ENCODE measurements at places on chromosomes 12 and 14.

DNA sequence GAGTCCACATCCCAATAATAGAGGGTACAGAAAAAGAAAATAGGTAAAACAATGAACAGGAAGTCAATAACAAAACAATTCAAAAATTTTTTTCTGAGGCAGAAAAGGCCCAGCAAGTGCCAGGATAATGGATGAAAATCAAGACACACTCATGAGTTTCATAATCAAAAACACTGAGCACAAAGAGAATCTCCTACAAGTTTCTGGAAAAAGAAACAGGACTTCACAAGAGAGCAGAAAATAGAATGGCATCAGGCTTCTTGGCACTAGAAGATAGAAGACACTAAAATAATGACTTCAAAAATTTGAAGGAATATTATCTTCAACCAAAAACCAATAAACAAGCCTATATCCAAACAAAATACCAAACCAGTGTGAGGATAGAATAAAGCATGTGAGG is 36.8 kb downstream of the DMAC2L start:
- DNase-seq: no peak

GRCh38 chr12:64567570-64567969 is 42.7 kb upstream of the RASSF3 start:
- DNase-seq: no peak

DNA sequence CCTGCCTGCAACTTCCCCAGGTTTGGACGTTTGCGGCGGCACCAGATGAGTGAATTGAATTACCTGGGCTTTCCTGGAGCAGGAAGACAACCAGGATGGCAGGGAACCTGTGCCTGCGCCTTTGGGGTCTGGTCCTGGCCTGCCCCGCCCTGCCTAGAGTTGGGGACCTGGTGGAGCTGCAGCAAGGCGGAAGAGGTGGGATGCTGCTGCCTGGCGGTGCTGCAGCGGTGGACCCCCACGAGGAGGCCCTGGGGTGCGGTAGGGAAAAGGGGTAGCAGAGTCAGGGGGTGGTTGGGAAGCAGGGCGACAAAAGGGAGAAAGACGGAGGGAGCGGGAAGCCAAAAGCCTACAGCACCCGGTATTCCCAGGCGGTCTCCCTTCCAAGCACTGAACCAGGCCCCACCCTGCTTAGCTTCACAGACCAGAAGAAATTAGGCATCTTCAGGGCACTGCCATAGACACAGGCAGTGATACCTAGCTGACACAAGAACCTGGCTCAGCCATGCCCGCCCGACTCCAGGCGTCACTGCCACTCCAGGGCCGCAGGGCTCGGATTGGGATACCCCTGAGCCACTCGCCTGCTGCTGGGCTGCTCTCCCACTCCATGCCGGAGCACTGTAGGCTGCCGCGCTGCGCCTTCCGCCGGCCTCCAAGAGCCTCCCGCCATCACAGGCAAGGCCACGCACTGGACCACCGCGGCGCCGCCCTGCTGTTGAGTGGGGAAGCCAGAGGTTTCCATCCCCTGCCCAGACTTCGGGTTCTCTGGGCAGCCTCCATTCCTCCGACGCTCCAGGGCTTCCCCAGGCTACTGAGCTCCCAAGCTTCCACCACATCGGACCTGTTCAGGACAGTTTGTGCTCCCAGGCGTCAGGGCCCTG is 155.2 kb upstream of the ALG10B start:
- no peak for DNase-seq

- no peak for DNase-seq
Observed at GRCh38 chr14:90575336-90575735, 178.5 kb downstream of the CALM1 start.

GRCh38 chr12:62618930-62619329 is 152.3 kb downstream of the MON2 start:
- no peak for DNase-seq

DNA sequence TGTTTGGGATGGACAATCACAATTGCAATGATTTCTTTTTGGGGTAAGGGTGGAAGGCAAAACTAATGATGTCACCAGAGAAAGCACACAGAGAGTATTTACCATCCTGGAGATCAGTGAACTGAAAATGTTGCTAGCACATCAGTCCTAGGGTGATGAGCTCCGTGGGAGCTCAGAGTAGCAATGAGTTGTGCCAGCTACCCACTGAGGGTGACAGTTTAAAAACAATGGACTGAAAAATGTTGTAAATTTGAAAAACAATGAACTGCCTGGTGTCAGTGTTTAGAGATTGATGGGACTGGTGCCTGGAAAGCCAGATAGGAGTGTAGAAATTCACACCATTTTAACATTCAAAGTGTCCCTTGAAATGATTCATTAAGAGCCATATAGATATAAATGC is 198.5 kb downstream of the ATP23 start:
- DNase-seq: no peak

DNA sequence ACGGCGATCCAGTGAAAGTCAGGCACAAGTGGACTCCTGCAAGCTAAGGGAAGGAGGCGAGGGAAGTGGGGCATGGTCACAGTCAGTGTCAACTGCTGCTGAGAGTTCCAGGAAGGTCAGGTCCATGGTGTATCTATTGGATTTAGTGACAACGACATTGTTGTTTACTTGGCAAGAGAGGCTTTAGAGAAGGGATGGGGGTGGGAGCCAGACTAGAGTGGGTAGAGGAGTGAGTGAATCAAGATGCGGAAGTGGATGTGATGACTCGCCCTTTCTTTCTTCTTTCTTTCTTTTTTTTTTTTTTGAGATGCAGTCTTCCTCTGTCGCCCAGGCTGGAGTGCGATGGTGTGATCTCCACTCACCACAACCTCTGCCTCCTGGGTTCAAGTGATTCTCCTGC is 12.5 kb downstream of the P2RX7 start:
- no peak for DNase-seq

DNA sequence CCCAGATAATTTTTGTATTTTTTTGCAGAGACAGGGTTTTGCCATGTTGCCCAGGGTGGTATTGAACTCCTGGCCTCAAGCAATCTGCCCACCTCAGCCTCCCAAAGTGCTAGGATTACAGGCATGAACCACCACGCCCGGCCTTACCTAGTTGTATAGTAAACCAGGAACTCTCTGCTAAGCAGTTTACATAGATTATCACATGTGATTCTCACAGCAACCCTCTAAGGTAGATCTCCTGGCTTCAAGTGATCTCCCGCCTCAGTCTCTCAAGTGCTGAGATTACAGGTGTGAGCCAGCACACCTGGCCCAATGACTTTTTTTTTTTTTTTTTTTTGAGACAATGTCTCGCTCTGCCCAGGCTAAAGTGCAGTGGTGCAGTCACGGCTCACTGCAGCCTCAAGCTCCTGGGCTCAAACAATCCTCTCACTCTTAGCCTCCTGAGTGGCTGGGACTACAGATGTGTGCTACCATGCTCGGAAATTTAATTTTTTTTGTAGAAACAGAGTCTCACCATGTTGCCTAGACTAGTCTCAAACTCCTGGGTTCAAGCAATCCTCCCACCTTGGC is 26.0 kb upstream of the ATP2A2 start:
- DNase-seq: no peak

DNA sequence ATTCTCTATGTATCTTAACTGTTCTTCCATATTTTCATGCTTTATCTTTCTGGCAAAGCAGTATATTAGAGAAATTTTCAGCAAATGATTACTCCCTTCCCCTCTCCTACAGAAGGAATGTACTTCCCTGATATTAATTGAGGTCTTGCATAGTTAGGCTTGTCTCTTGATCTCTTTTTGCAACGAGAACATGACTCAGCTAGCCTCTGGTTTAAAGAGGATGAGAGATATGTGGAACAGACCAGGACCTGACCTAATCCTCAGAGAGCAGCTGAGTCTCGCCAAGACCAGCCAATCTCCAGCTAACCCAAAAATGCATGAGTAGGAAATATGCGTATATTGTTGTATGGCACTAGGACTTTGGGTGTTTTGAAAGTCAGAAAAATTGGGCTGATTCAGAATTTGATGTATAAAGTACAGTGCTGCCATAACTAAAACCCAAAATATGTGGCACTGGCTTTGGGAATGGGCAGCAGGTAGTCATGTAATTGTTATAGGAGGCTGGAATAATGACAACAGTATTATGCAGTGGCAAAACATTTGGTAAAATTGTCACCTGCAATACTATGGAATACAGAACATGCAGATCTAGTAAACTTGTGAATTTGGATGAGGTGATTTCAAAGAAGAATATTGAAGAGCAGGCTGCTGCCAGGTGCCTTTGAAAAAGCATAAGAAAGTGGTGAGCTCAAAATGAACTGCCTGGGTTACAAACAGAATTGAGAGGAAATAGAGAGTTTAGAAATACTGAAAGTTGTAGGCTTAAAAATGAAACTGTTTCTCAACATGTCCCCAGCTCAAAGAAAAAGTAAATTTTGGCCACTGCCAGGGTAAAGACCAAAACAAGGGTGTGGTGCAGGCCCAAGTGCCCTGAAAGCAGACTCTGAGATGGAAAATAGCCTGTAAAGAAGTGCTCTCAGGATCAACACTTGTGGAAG is 9.3 kb upstream of the USP15 start:
- DNase-seq: no peak

DNA sequence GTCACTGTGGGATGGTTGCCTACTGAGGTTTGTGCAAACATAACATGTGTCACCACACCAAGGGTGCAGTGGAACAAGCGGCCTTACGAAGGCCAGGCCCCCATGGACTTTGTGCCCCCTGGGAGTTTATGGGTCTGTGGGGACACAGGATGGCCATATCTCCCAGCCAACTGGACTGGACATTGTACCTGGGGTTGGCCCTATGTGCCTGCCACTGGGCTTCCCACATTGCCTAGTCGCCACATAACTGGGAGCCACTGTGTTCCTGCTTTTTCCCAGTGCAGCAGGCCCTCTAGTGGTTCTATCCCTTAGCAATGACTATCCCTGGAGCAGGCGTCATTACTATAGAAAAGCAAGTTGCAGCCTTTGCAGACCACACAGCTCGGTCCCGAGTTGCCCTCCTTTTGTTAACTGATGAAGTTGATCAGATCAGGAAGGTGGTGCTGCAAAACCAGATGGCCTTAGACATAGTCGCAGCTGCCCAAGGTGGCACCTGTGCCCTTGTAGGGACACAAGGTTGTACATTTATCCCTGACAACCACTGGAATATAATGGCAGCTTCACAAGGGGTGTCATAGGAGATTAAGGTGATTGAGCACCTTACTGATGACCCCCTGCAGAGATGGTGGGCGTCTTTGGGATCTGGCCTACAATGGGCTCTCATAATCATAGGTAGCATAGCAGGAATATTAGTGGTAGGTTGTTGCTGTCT is 15.2 kb upstream of the RNASE12 start:
- DNase-seq: no peak

- no peak for DNase-seq
Observed at GRCh38 chr12:98154850-98155249, 360.5 kb upstream of the TMPO start.

GRCh38 chr14:99759546-99759925 is 33.7 kb upstream of the EML1 start:
- DNase-seq: no peak

DNA sequence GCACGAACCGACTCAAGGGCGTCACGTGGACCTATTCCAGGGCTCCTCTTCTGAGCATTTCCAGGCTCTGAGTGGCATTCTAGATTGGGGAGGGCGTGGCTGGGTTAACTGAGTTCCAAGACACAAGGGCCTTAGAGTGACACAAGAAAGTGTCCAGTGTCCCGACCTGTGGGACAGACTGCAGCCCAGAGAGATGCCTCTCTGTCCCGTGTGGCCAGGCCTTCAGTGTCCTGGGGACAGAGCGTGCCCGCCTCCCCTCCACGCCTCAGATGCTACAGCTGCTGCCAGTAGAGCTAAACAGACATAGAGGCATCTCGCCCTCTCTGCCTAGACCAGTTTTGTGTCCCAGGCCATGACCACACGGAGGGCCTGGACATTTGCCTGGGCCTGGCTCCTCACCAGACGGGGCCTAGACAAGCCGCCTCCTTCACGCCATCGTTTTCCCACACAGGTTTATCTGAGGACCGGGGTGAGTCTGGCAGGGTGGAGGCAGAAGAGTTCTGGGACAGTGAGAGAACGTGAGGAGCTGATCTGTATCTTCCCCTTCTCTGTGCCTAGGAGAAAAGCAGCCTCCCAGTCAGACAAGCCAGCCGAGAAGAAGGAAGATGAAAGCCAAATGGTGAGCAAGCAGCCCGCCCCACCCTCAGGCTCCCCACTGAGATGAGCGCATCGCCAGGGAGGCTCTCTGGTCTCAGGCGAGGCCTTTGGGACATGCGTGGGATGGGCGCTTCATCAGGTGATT is 27.1 kb downstream of the DEGS2 start:
- no peak for DNase-seq

GRCh38 chr14:50608302-50608851 is 48.4 kb downstream of the ATL1 start:
- DNase-seq: no peak

- no peak for DNase-seq
Observed at GRCh38 chr12:68981516-68981915, 48.5 kb upstream of the CPM start.

DNA sequence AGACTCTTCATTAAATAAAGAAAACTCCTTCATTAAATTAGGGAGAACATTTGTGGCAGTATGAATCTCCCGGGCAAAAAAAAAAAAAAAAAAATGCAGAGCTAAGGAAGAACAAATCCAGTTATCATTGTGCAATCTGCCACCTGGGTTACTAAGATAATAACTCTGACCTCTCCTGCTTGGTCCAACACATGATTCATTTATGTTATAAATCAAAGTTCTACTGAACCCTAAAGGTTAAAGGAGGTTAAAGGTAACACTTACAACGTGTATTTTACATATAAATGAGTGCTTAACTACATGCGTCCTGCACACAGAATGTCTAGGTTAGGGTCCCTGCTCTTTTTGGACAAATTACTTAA is 4.2 kb downstream of the TGFB3 start:
- no peak for DNase-seq

DNA sequence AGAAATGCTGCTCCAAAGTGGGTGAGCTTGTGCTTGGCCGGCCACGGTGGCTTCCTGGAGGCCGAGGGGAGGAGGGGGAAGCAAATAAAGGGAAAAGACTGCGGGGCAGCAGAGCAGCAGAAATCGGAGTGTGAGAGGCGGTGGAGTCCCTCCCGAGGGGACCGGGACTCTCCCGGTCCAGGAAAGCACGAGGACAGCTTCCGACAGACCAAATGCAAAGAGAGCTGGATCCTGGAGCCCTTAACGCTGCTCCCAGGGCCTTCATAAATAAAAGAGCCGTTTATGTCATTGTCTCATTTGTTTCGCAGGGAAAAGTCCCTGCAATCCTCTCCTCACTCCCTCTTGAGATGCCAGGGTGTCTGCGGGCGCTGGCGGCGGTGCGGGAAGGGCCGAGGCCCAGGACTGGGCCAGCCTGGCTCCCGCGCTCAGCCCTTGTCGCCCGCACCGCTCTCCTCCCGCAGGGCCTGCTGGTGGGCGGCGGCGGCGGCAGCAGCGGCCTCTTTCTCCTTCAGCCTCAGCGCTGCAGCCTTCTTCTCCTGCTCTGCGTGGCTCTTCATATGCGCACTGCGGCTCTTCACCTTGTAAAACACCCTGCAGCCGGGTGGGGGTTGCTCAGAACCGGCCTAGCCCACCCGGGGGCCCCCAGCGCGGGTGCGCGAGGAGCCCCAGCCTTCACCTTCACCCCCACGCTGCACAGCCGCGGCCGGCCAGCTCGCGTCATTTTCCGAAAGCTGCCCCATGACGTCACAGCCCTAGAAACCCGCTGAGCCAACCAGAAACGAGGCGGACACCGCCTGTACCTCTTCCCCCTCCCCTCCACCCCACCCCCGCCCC is 4.5 kb upstream of the PNMA1 start:
- DNase-seq: no peak

- no peak for DNase-seq
Observed at GRCh38 chr14:91153360-91153759, 39.5 kb downstream of the DGLUCY start.
